ENCODE measurements at places on chromosomes 11 and 22. TPM values are rescaled to one million over a fixed set of nuclear protein-coding genes. Genes with fewer than 3 reads are reported as not detected.

TYR gene
- not detected for total RNA-seq

CRYBA4 gene
- not detected for total RNA-seq

SCGB2A2 gene
- not detected for total RNA-seq

FJX1 gene
- 28.2 TPM for total RNA-seq

TMEM191B gene
- 1.3 TPM for total RNA-seq

VSIG10L2 gene
- not detected for total RNA-seq

MYBPC3 gene
- total RNA-seq: 0.07 TPM

SULT4A1 gene
- total RNA-seq: not detected

DAGLA gene
- 6.6 TPM for total RNA-seq

PATE2 gene
- total RNA-seq: not detected

SOX10 gene
- not detected for total RNA-seq

TRIM34 gene
- total RNA-seq: 2.6 TPM

C22orf42 gene
- total RNA-seq: not detected

ZC3H12C gene
- 6.9 TPM for total RNA-seq

ARHGAP42 gene
- total RNA-seq: 5.2 TPM

CHRDL2 gene
- total RNA-seq: 4.6 TPM

DNAJB7 gene
- not detected for total RNA-seq

MRE11 gene
- total RNA-seq: 13.1 TPM

HTR3A gene
- not detected for total RNA-seq

CTSW gene
- not detected for total RNA-seq

THY1 gene
- total RNA-seq: 12.2 TPM

CFAP68 gene
- 32.5 TPM for total RNA-seq

POTEH gene
- not detected for total RNA-seq

SNX32 gene
- 0.08 TPM for total RNA-seq

SLC17A6 gene
- not detected for total RNA-seq

CHCHD10 gene
- total RNA-seq: 191 TPM

C11orf91 gene
- total RNA-seq: 0.85 TPM

Data from A549 treated with Hydrocortisone at 1 μM for 4 hours (cell line).